Thoracic aorta (tissue), 2 donors: ENCODE measurements at places on chromosomes 6 and 20.

GRCh38 chr6:24719125-24719971, at the start of gene C6orf62:
Gene C6orf62 (minus strand): TSS chr6:24719154. CDS start chr6:24718668, 486 bp downstream.
- no peaks in the 10 kb centered on the region for H3K27me3 ChIP-seq
- no peak for DNase-seq
- H3K4me1 ChIP-seq = peaks cover 35% of the 10 kb centered on the region

DNA sequence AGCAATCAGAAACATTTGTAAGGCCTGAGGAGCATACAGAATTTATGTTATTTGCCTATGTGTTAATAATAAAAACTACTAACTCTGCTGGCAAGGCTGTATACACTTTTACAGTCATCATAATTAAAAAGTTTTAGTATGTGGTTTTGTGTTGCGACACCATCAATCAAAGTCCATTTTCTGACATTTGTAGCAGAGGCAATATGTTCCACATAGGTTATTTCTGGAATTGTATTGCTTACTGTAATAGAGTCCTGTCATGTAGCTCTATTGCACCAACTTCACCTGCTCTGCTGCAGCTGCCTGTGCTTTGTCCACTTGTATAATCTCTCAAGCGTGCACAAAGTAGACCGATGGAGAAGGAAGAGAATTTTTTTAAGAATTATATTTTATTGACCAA, 501.8 kb downstream of the HACE1 start:
- H3K36me3 ChIP-seq = no peaks in the 10 kb centered on the region
- H3K4me1 ChIP-seq = no peaks in the 10 kb centered on the region
- DNase-seq = no peak
- H3K27me3 ChIP-seq = no peaks in the 10 kb centered on the region

DNA sequence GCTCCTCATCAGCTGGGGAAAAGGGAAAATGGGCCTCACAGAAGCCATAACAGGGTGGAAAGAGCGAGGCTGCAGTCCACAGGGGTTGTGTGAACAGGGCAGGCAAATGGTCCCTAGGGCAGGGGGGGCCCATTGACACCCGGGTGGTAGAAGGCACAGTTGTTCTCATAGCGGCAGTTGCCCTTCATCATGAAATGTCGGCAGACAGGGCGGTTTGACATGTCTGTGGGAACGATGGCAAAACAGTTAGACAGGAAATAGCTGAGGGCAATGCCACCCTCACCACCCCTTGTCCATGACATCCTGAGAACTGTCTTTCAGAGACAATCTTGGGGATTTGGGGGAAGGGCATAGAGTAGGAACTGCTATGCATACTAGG, 15.6 kb downstream of the PPP1R10 start:
- H3K27me3 ChIP-seq = no peaks in the 10 kb centered on the region
- peaks cover 62% of the 10 kb centered on the region for H3K36me3 ChIP-seq
- H3K4me3 ChIP-seq = no peak overlapping the region
- H3K4me1 ChIP-seq = no peaks in the 10 kb centered on the region
- DNase-seq = no peak

DNA sequence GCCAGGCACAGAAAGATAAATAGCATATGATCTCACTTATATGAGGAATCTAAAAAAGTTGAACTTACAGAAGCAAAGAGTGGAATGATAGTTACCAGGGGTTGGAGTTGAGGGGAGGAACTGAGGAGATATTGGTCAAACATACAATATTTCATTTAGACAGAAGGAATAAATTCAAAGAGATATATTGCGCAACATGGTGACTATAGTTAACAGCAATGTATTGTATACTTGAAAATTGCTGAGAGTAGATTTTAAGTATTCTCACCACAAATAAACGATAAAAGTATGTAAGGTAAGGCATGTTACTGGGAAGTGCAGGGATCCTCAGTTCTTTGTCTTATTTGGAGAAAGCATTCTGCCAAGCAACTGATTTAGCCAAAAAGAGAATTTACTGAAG, 171.9 kb downstream of the LMBRD1 start:
- H3K36me3 ChIP-seq = no peaks in the 10 kb centered on the region
- no peak overlapping the region for H3K4me3 ChIP-seq
- no peak overlapping the region for H3K27ac ChIP-seq
- DNase-seq = no peak

DNA sequence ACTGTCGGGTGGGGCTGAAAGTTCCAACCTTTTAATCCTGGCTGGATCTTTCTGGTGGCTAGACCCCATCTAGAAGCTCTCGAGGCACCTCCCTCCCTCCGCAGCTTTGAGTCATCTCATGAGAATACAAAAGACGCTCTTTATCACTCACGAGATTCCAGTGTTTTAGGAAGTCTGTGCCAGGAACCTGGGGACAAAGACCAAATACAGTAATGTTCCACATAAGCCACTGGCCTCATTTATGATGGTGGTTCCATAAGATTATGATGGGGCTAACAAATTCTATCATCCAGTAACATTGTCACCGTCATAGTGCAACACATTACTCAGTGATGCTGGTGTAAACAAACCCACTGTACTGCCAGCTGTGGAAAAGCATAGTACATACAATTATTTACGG, 48.7 kb downstream of the NCOA7 start:
- no peaks in the 10 kb centered on the region for H3K27me3 ChIP-seq
- no peaks in the 10 kb centered on the region for H3K36me3 ChIP-seq
- no peak overlapping the region for H3K27ac ChIP-seq
- H3K4me3 ChIP-seq = no peak overlapping the region
- peaks cover 15% of the 10 kb centered on the region for H3K4me1 ChIP-seq

GRCh38 chr6:13262302-13263230, 65.8 kb downstream of the TBC1D7 start:
- H3K27me3 ChIP-seq = no peaks in the 10 kb centered on the region
- H3K36me3 ChIP-seq = peaks cover 5% of the 10 kb centered on the region
- no peak for DNase-seq
- H3K4me1 ChIP-seq = peaks cover 23% of the 10 kb centered on the region
- H3K4me3 ChIP-seq = no peak overlapping the region

- H3K36me3 ChIP-seq = no peaks in the 10 kb centered on the region
- H3K27ac ChIP-seq = no peak overlapping the region
- no peak for DNase-seq
- H3K27me3 ChIP-seq = no peaks in the 10 kb centered on the region
- no peak overlapping the region for H3K4me3 ChIP-seq
These were observed 1534.6 kb downstream of the GRIK2 start for GRCh38 chr6:102928109-102928508.

- peaks cover 11% of the 10 kb centered on the region for H3K4me1 ChIP-seq
- no peaks in the 10 kb centered on the region for H3K27me3 ChIP-seq
- DNase-seq = no peak
These were observed 1.0 kb downstream of the GINM1 start for GRCh38 chr6:149567194-149567586.

- no peak overlapping the region for H3K27ac ChIP-seq
- H3K36me3 ChIP-seq = no peaks in the 10 kb centered on the region
- no peaks in the 10 kb centered on the region for H3K4me1 ChIP-seq
These were observed 35.9 kb downstream of the BEND3 start for GRCh38 chr6:107079429-107079828.

GRCh38 chr6:1267057-1267732, 44.7 kb upstream of the FOXQ1 start:
- no peak for DNase-seq
- H3K27ac ChIP-seq = no peak overlapping the region
- H3K36me3 ChIP-seq = no peaks in the 10 kb centered on the region
- H3K4me3 ChIP-seq = no peak overlapping the region

DNA sequence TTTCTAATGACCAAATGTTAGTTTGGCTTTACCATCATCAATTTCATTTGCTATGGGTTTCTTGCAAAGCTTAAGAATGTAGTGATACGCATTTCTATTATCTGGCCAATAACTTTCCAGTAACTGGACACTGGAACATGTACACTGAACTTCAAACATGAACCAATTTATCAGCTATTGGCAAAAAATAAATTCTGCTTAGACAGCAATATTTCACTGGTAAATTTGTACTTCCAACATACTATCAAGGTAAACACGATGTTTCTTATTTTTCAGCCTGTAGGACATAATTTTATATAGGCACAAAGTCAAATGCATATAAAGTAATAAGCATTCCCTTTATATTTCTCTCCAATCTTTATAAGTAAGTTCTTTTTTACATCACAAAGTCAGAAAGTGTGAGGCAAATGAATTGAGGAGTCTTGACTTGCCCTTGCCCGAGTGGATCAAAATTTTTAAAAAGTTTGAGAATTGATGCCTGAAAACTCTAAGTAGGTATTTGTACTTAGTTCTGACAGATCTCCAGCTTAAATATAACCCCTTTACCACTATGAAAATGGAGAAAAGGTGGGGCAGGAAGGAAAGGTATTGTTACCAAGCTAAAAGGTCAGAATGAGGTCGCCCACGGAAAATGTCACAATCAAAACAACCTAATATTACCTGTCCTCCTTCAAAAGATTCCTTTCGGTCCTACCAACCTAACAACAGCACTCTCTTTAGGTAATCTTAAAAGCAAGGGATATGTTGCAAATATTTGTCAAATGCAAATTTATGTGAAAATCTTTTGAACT, 41.3 kb downstream of the STK38 start:
- no peaks in the 10 kb centered on the region for H3K36me3 ChIP-seq
- DNase-seq = no peak
- no peak overlapping the region for H3K27ac ChIP-seq
- no peak overlapping the region for H3K4me3 ChIP-seq
- no peaks in the 10 kb centered on the region for H3K4me1 ChIP-seq

DNA sequence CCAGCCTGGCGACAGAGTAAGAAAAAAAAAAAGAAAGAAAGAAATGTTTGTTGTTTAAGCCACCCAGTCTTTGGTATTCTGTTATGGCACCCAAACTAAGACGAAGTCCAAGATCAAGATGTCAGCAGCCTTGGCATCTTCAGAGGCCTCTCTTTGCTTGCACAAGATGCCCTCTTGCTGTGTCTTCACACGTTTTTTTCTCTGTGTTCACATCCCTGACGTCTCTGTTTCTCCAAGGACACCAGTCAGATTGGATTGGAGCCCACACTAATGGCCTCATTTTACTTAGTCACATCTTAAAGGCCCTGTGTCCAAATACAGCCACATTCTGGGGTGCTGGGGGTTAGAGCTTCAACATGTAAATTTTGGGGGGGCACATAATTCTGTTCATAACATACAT, 380.9 kb downstream of the GJA1 start:
- no peak overlapping the region for H3K4me3 ChIP-seq
- H3K36me3 ChIP-seq = no peaks in the 10 kb centered on the region
- DNase-seq = no peak

- peak overlapping the region; percentile 70 for H3K4me3 ChIP-seq
- H3K27ac ChIP-seq = peak overlapping the region; percentile 15
- DNase-seq = no peak
- no peaks in the 10 kb centered on the region for H3K27me3 ChIP-seq
These were observed 38.9 kb downstream of the OR2B2 start for GRCh38 chr6:27873021-27873940.

DNA sequence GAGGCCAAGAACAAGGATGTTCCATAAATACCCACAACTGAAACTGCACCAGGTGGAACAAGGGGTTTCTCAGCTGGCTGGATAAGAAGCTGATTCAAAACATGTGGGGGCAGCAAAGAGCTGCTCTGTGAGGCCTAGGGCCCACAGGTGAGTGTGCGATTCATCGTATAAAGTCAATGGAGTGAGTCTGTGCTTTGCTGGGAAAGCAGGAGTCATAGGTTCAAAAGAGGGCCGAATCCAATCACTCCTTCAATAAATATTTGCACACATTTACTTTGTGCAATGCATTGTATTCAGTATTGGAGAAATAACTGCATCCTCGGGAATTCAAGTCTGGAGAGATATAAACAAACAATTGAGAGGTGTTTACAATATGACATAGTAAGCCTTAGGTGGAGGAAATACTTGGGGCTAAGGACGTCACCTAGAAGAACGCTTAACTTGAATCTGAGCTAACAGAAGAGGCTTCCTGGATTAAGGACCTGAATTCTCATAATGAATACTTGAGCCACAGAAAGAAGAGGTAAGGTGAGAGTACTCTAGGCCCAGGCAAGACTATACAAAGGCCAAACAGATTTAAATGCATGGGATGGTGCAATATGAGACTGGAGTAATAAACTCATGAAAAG, 83.7 kb upstream of the TMEM30A start:
- H3K36me3 ChIP-seq = no peaks in the 10 kb centered on the region
- no peaks in the 10 kb centered on the region for H3K27me3 ChIP-seq
- no peak overlapping the region for H3K4me3 ChIP-seq
- DNase-seq = no peak

- no peak overlapping the region for H3K4me3 ChIP-seq
- no peaks in the 10 kb centered on the region for H3K4me1 ChIP-seq
- no peak for DNase-seq
- no peaks in the 10 kb centered on the region for H3K36me3 ChIP-seq
- no peaks in the 10 kb centered on the region for H3K27me3 ChIP-seq
These were observed 128.3 kb downstream of the ANKRD60 start for GRCh38 chr20:58099956-58100730.

DNA sequence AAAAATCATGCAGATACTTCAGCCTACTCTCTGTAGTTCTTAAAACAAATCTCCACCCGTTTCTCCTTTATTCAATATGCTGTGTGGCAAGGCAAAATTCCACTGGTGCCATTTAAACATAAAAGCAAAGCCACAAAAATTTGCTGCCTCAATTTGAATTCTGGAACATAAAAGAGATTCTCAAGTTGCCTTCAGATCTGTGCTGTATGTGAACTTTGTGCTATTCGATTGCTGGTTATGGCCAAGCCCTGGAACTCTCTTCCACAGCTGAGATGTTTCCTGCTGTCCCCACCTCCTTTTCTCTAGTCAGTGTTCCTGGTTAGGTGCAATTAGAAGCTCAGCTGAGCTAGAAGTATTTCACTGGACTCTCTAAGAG, 395.3 kb upstream of the BTBD3 start:
- DNase-seq = no peak
- no peak overlapping the region for H3K4me3 ChIP-seq
- H3K27ac ChIP-seq = no peak overlapping the region
- H3K36me3 ChIP-seq = no peaks in the 10 kb centered on the region

DNA sequence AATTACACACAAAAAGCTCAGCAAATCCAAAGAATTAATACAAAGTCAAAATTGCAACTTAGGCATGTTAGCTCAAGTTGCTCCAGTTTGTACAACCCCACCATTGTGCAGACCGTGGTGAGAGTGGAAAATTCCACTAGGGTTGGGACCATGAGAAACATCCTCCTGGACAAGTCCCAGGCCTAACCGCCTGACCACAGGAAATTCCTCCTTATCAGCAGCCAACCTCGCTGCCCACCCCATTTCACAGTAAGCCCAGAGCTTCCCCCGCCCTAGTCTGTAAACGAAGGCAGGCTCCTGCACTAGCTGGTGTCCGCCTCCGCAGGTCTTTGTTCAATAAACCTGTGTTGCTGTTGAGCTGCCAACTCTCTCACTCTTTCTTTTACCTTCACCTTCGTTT, 1023.3 kb downstream of the EYS start:
- no peak overlapping the region for H3K27ac ChIP-seq
- H3K36me3 ChIP-seq = no peaks in the 10 kb centered on the region
- H3K4me1 ChIP-seq = no peaks in the 10 kb centered on the region
- no peak overlapping the region for H3K4me3 ChIP-seq
- no peaks in the 10 kb centered on the region for H3K27me3 ChIP-seq

GRCh38 chr6:134057478-134057877, 5.1 kb upstream of the SLC2A12 start:
- H3K36me3 ChIP-seq = no peaks in the 10 kb centered on the region
- no peak overlapping the region for H3K4me3 ChIP-seq
- no peak for DNase-seq
- peaks cover 23% of the 10 kb centered on the region for H3K4me1 ChIP-seq

GRCh38 chr6:154598399-154598798, 87.9 kb upstream of the CNKSR3 start:
- H3K27me3 ChIP-seq = no peaks in the 10 kb centered on the region
- no peaks in the 10 kb centered on the region for H3K36me3 ChIP-seq
- no peak overlapping the region for H3K27ac ChIP-seq
- H3K4me1 ChIP-seq = no peaks in the 10 kb centered on the region
- DNase-seq = no peak

GRCh38 chr6:46953921-46954320, 32.2 kb upstream of the ADGRF5 start:
- H3K27ac ChIP-seq = no peak overlapping the region
- H3K36me3 ChIP-seq = no peaks in the 10 kb centered on the region
- H3K4me1 ChIP-seq = peaks cover 10% of the 10 kb centered on the region
- no peak overlapping the region for H3K4me3 ChIP-seq
- H3K27me3 ChIP-seq = no peaks in the 10 kb centered on the region
